ENCODE measurements at places on chromosomes 13 and 19.
A peak's percentile ranks its signal among the peaks of the same experiment; 100 is the strongest.

DNA sequence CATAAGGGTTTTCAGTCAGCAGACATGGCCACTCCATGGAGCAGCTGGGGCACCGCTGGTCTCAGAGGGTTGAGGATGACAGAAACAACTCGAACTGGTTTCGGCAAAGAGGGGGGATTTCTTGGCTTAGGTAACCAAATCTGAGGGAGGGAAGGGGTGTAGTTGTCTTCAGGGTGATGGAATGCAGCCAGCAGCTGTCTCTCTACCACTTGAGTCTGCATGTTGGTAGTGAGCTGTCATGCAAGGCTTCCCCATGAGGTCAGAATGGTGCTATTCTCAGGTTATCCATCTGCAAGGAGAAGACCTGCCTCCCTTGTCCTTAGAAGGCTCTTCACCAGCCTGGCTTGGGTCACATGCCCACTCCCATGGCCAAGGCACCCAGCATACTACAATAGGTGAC is 55.6 kb upstream of the PEG3 start:
- no peak overlapping the region for H3K27ac ChIP-seq
- no peaks in the 10 kb centered on the region for H3K36me3 ChIP-seq
- H3K27me3 ChIP-seq: no peaks in the 10 kb centered on the region
- no peak for DNase-seq

GRCh38 chr19:43462785-43463380 is 2.5 kb downstream of the LYPD3 start:
- H3K27ac ChIP-seq: peak overlapping the region; percentile 92
- DNase-seq: no peak
- H3K4me3 ChIP-seq: peak overlapping the region; percentile 65
- no peaks in the 10 kb centered on the region for H3K36me3 ChIP-seq
- peaks cover 6% of the 10 kb centered on the region for H3K4me1 ChIP-seq
- peaks cover 6% of the 10 kb centered on the region for H3K27me3 ChIP-seq

GRCh38 chr13:38002606-38003005 is 133.0 kb upstream of the TRPC4 start:
- DNase-seq: no peak
- H3K27me3 ChIP-seq: no peaks in the 10 kb centered on the region
- H3K36me3 ChIP-seq: no peaks in the 10 kb centered on the region

- H3K27me3 ChIP-seq: no peaks in the 10 kb centered on the region
- peak; percentile 34 for DNase-seq
- peak overlapping the region; percentile 14 for H3K27ac ChIP-seq
- H3K4me3 ChIP-seq: no peak overlapping the region
- H3K4me1 ChIP-seq: no peaks in the 10 kb centered on the region
Measured at GRCh38 chr13:107450931-107451330, 764.4 kb downstream of the LIG4 start.

GRCh38 chr13:31380715-31381114 is 180.9 kb downstream of the B3GLCT start:
- H3K4me1 ChIP-seq: no peaks in the 10 kb centered on the region
- no peaks in the 10 kb centered on the region for H3K36me3 ChIP-seq

- H3K4me3 ChIP-seq: peak overlapping the region; percentile 62
- DNase-seq: no peak
- peaks cover 28% of the 10 kb centered on the region for H3K27me3 ChIP-seq
- peaks cover 19% of the 10 kb centered on the region for H3K4me1 ChIP-seq
- H3K36me3 ChIP-seq: no peaks in the 10 kb centered on the region
Measured at GRCh38 chr13:20193907-20194631, 1.3 kb upstream of the GJB2 start.

DNA sequence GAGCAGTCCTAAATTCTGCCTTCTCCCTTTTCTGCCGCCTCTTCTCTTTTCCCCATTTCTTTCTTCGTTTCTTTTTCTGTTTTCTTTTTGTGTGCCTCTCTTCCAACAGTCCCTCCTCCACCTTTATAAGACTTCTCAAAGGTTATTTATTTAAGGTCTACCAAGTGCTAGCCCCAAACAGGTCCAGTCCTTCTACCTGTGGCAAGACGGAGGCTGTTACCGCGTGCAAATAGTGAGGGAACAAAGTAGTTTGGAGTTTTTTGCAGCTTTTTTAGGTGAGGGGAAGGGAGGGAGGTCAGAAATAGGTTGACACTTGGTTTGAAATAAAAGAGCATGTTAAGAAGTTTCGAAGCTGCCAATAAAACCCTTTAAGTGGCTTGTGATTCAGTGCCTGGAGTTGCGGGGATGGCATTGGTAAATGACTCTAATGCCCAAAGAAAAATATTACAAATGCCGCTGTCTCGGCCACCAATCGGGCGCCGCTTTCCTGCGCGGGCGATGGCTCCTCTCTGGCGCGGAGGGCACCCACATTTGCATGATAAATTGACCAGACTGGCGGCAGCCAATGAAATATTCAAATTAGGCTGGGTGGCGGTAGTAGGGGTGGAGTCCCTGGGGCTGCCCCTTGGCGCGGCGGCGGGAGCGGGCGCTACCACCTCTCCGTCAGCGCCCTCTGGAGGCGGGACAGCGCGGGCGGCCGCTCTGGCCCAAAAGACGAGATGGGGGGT is 7.5 kb upstream of the TSHZ3 start:
- peaks cover 31% of the 10 kb centered on the region for H3K27me3 ChIP-seq
- peaks cover 47% of the 10 kb centered on the region for H3K4me1 ChIP-seq
- no peaks in the 10 kb centered on the region for H3K36me3 ChIP-seq
- H3K4me3 ChIP-seq: no peak overlapping the region
- H3K27ac ChIP-seq: no peak overlapping the region
- DNase-seq: peak; percentile 79

DNA sequence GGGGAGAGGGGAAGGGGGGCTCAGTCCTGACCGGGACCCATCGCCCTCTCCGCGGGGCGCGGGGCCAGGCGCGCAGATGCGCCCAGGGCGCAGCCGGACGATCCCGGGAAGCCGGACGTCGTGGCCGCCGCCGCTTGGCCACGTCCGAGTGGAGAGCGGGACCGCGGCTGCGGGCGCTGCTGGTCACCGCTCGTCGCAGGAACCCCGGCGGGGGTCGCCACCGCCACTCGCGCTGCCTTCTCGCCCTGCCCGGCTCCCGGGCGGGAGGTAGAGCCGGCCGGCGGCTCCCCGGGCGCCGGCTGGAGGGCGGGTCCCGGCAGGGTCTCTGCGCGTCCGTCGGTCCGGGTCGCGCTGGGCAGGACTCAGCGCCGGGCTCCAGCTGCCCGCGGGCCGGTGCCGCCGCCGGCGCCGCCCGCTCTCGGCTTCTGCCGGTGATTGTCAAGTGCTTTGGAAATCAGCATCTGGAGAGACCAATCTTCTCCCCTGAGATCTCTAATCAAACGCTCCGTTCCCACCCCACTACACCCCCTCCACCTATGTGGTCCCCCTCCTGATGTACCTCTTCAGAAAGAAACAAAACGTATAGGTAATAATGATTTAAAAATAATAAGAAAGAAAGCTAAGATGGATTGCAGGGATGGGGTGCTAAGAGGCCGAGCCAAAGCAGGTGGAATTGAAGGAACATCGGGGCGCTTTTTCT is 464.4 kb downstream of the ITGBL1 start:
- no peaks in the 10 kb centered on the region for H3K36me3 ChIP-seq
- H3K4me1 ChIP-seq: no peaks in the 10 kb centered on the region
- no peak overlapping the region for H3K27ac ChIP-seq
- no peak for DNase-seq
- H3K27me3 ChIP-seq: peaks cover 69% of the 10 kb centered on the region

- H3K27me3 ChIP-seq: no peaks in the 10 kb centered on the region
- no peak overlapping the region for H3K27ac ChIP-seq
- DNase-seq: no peak
- H3K4me1 ChIP-seq: no peaks in the 10 kb centered on the region
Measured at GRCh38 chr19:3250675-3251074, 26.2 kb downstream of the CELF5 start.

GRCh38 chr13:42883771-42884467 is 102.5 kb downstream of the FAM216B start:
- DNase-seq: no peak
- H3K4me3 ChIP-seq: no peak overlapping the region
- no peak overlapping the region for H3K27ac ChIP-seq
- H3K27me3 ChIP-seq: no peaks in the 10 kb centered on the region
- peaks cover 2% of the 10 kb centered on the region for H3K36me3 ChIP-seq

- DNase-seq: no peak
- no peaks in the 10 kb centered on the region for H3K36me3 ChIP-seq
- no peak overlapping the region for H3K4me3 ChIP-seq
- no peaks in the 10 kb centered on the region for H3K4me1 ChIP-seq
- H3K27me3 ChIP-seq: no peaks in the 10 kb centered on the region
Measured at GRCh38 chr19:33156334-33156733, 24.4 kb downstream of the WDR88 start.

DNA sequence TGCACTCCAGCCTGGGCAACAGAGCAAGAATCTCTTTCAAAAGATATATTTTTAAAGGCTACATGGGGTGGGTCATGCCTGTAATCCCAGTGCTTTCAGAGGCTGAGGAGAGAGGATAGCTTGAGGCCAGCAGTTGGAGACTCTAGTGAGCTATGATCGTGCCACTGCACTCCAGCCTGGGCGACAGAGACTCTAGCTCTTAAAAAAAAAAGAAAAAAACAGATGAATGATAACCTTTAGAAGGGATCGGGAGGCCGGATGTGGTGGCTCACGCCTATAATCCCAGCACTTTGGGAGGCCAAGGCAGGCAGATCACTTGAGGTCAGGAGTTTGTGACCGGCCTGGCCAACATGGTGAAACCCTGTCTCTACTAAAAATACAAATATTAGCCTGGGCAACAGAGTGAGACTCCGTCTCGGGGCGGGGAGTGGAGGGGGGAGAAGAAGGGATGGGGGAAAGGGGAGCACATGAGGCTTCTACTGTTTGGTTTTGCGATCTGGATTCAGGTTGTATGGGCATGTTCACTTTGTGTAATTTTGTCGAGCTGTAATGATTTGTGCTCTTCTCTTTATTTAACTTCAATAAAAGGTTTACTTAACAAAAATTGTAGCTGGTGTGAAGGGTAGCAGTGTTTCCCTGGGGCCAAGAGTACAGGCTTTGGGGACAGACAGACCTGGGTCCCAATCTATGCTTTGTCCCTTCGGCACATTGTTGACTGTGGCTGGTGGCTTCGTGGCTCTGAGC is 1.1 kb upstream of the PSMC4 start:
- peak overlapping the region; percentile 91 for H3K27ac ChIP-seq
- DNase-seq: no peak
- no peaks in the 10 kb centered on the region for H3K27me3 ChIP-seq

- no peaks in the 10 kb centered on the region for H3K27me3 ChIP-seq
- H3K4me1 ChIP-seq: peaks cover 7% of the 10 kb centered on the region
- peak overlapping the region; percentile 65 for H3K4me3 ChIP-seq
- H3K36me3 ChIP-seq: no peaks in the 10 kb centered on the region
- H3K27ac ChIP-seq: peak overlapping the region; percentile 97
Measured at GRCh38 chr13:76884186-76884906, 1.9 kb downstream of the KCTD12 start.

DNA sequence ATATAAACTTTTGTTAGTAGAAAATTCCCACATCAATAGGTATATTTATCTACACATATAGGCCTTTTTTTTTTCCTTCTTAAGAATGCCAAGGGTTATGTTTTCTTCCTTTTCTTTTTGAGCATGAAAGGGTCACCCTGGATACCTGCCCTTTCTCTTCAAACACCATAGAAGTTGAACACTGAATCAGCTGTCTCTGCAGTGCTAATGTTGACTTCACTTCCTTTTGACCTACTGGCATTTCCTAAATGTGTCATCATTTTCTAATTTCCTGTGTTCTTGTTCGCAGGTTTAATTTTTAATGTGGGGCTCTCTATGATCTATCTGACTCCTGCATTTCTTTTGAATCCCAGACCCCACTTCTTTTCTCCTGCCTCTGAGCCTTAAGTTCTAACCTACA is 532.0 kb downstream of the GPC6 start:
- no peak for DNase-seq
- H3K36me3 ChIP-seq: no peaks in the 10 kb centered on the region
- no peaks in the 10 kb centered on the region for H3K4me1 ChIP-seq
- no peak overlapping the region for H3K4me3 ChIP-seq
- H3K27me3 ChIP-seq: no peaks in the 10 kb centered on the region

Data from heart left ventricle (tissue), 16 donors.